ENCODE measurements at places on chromosomes 1 and 21.
A peak's percentile ranks its signal among the peaks of the same experiment; 100 is the strongest.

DNA sequence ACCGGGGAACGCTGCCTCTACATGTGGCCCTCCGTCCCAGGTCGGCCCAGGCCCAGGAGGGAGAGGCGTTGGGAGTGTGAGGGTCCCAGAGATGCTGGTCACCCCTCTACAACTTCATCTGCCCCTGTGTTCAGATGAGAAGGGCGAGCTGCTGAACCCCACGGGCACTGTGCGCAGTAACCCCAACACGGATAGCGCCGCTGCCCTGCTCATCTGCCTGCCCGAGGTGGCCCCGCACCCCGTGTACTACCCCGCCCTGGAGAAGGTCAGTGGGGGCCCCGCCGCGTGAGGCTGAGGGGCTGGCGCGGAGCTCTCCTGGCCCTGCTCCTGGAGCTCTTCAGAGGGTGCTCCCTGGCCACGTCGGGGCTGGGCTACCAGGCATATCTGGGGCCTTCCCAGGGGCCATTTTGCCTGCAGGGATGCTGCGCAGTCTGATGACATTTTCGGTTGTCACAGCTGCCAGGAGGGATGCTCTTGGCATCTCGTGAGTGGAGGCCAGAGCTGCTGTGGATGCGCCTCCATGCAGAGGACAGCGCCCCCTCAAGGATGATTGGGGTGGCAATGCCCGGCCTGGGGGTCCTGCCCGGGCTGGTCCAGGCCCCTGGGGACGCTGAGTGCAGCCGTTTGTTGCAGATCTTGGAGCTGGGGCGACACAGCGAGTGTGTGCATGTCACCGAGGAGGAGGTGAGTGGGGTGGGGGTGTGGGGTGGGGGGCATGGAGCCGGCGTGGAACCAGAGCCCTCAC is 68.6 kb downstream of the PIK3CD start:
- DNase-seq = no peak

GRCh38 chr1:19770436-19771190 is 29.1 kb downstream of the TMCO4 start:
- no peak for DNase-seq

DNA sequence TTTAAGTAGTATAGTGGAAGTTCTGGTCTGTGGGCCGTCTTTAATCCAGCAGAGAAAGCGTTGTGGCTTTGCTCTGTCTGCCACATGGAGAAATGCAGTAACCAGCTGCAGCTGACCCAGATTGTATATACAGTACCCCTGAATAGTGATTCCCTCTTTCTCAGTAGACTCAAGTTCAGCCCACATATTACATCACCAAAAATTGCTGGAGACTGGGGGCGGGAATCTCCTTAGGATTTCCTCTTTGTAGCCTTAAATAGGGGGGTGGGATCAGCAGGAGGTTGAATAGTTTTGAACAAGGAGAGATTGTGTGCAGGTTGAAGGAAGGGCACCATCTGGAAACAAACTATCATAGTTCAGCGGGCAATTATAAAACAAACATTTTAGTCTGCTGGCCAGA is at the start of gene ANGPTL1:
Gene ANGPTL1 (minus strand): TSS at position 134 of the 400 bp plus-strand sequence. CDS start 5,301 bp downstream, outside the sequence.
- DNase-seq = no peak

GRCh38 chr1:230219174-230220067 is 152.4 kb downstream of the GALNT2 start:
- no peak for DNase-seq

DNA sequence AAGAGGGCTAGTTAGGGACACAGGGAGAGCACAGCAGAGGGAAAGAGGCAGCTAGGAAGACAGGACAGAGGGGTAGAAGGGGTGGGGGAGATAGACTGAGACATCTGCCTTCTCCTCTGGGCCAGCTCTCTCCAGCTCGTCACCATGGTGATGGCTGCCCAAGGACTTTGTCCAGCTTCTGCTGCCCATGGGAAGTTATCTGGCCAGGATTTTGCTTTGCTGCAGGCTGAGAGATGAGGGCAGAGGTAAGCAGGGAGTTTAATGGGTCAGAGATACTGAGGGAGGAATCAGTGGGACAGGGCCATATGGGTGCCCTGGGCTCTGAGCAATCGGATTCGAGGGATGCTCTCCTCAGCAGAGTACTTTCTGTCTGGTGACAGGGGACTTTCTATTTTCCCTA is 34.5 kb upstream of the GPR37L1 start:
- no peak for DNase-seq

- peak; percentile 68 for DNase-seq
Observed at GRCh38 chr1:18948048-18948912, 8.2 kb downstream of the IFFO2 start.

DNA sequence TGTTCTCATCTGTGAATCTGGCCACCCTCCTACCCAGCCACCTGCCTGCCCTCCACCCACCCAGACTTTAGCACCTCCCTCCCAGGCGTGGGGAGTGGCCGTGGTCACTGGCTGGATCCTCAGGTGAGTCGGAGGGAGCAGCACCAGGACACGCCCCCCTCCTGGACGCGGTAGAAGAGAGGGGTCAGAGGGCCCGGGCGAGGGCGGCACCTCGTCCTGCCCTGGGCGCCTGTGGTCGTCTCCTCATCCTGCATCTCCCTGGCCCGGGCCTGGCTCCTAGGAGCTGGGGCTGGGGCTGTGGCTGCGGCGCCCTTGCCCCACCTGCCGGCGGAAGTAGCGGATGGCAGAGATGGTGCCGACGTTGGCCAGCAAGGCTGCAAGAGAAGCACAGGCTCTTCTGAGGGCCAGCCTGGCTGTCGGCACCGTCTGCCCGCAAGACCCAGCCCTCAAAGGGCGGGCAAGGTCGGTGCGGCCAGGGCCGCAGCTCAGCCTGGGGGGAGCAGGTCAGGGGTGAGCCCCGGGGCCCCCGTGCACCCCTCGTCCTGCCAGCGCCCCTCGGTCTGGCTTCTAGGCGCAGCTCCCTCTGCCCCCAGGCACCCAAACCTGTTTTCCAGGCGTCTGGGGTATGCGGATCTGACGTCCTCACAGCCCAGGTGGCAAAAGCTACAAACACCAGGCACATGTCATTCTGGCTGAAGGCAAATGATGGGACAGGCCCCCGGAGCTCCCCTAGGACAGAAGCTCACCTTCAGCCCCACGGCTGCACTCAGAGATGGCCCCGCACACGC is 5.8 kb downstream of the PERM1 start:
- no peak for DNase-seq

DNA sequence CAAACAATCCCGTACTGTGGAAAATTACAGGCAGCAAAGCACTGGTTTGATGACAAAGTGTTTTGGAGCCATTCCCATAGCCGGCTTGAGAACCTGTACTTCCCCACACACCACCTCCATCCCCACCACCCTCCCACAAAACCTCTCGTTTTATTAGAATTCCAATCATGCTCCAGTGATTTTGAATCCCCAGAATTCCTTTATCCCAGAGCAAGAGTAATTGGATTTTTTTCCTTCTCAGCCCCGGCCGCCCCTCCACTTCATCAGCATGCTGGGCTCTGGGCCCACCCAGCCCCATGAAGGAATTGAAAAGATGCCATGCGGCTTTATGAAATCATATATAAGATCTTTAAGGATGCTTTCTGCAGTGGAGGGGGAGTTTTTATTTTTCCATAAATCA is 136.6 kb downstream of the OMA1 start:
- DNase-seq = no peak

DNA sequence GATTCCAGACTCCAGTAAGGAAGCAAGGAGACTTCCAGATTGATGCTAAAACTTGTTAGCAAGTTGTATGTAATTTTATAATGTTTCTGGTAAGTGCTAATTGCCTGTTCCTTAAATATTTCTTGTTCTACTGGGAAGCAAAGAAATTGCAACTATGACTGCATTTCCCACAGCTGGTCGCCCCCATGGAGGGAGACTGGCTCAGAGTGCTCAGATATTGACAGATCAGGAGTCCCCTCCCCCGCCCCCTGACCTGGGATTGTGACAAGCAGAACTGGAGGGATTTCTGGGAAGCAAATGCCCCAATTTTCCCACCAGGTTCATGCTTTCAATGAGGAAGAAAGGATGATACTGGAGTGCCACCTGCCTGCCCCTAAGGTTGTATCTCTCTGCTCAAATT is 82.2 kb upstream of the HMGB4 start:
- no peak for DNase-seq

GRCh38 chr1:236773919-236774318 is 21.2 kb upstream of the MTR start:
- DNase-seq = no peak

DNA sequence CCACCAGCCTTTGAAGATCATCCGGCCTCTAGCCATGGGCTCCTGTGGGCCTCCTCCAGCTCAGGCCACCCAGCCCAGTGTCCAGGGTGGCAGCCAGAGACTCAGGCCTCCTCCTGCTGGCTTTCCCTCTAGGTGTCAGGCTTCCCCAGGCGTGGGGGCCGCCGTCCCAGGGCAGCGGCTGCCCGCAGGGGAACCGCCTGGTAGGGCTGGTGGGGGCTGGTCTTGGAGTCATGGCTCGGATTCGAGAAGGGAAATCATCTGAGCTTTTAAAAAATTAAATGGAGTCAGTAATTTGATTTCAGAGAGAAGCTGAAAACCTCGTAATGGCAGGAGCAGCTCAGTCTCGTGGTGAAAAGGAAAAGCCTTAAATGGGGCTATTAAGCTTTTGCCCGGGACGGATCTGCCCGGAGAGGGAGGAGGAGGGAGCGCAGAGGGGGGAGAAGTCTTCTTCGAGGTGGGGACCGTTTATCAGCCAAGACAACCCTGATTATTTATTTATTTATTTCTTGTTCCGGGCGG is 66.4 kb upstream of the TARDBP start:
- no peak for DNase-seq

GRCh38 chr1:100868364-100868995 is 26.2 kb downstream of the EXTL2 start:
- DNase-seq = no peak

DNA sequence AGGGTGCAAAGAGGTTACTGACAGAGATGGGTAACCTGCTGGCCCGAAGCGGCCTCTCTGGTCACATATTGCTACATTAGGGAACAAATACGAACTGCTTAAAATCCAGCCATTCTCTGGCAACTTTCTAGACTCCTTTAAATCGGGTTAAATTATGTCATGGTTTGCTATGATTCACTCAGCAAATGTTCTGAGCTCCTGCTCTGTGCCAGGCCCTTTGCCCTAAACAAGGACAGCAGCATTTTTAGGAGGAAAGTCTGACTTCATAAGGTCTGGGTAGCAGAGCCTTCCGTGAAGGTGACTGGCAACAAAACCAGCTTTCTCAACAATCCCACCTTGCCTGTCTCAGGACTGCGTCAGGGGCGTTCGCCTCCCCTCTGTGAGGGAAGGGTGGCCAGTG is 15.4 kb downstream of the ZP4 start:
- no peak for DNase-seq

- no peak for DNase-seq
Observed at GRCh38 chr1:23643736-23644554, 47.7 kb upstream of the RPL11 start.

DNA sequence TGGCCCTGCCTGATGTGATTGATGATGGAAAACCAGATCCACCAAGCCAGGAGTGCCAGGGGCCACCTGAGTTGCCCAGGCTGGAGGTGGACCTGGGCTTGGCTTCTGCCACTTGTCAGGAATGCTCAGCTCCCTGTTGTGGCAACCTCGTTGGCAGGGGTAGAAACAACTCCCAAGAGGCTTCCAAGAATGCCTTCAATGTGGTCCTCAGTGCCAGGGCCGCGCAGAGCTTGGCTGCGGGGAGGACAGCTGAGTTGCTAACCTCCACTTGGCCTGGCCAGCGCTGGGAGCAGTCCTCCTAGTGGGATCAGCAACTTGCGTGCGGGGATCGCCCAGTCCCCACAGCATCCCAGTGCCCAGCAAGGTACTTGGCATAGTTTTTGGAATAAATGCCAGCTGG is 9.0 kb downstream of the MYOM3 start:
- DNase-seq = no peak

GRCh38 chr1:115239426-115239825 is 98.6 kb downstream of the NGF start:
- no peak for DNase-seq

GRCh38 chr1:201181726-201182125 is 8.9 kb upstream of the IGFN1 start:
- no peak for DNase-seq

GRCh38 chr1:206108635-206109034 is 8.6 kb downstream of the AVPR1B start:
- no peak for DNase-seq

- no peak for DNase-seq
Observed at GRCh38 chr1:64519901-64520300, 50.0 kb downstream of the CACHD1 start.

DNA sequence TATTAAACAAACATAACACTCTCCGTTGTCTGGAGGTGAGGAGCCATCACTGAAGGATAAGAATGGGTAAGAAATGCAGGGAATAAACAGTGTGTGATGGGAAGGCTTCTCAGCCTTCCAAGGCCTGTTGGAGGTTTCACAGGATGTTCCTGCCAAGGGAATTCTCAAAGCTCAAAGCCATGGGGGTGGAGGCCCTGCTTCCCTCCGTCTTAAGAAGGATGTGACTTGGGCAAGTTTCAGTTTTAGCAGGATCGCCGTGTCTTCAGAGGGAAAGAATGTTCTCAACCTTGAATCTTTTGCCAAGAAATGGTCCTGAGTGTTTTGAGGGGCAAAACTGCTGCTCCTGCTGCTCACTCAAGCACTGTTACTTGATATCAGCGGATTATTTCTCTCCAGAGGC is 41.7 kb upstream of the IL20 start:
- no peak for DNase-seq

- DNase-seq = no peak
Observed at GRCh38 chr1:3599286-3599811, 12.0 kb downstream of the MEGF6 start.

DNA sequence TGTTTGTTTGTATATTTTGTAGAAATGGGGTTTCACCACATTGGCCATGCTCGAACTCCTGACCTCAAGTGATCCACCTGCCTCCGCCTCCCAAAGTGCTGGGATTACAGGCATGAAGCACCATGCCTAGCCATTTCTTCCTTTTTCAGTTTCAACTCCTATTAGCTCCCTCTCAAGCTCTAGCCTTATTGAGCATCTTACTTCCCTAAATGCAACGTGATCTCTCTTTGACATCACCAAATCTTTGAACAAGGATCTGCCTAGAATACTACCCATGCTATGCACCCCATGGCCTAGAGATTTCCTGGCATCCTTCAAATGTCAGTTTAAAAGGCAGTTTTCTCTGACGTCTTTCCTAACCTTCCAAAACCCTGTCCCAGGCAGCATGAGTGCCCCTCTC is 91.1 kb upstream of the NR5A2 start:
- no peak for DNase-seq

GRCh38 chr1:95643071-95643470 is 409.1 kb downstream of the RWDD3 start:
- DNase-seq = no peak

GRCh38 chr1:43610339-43610738 is 39.6 kb upstream of the KDM4A start:
- DNase-seq = no peak

- DNase-seq = no peak
Observed at GRCh38 chr1:35557118-35557610, at the start of gene KIAA0319L. KIAA0319L (minus strand) TSS chr1:35557403; CDS start chr1:35554491, 2,912 bp downstream.

GRCh38 chr1:169070547-169070946 is 35.9 kb upstream of the ATP1B1 start:
- DNase-seq = no peak

DNA sequence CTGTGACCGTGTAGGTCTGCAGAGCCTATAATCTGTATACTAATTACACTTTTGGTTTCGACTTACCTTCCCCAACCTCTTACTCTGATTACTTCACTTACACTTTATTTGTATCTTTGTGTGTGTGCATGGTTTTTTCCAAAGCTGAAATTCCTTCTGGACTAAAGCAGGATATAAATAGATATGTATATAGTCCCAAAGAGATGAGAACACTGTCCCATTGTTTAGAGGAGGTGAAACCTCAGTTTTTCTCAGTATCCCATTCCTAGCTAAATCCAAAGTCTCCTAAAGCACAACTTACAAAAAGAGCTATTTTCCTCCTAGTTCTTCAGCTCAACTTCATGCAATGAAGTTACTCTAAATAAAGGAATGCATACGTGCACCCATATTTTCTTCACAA is 442.2 kb downstream of the SMYD3 start:
- DNase-seq = no peak

- no peak for DNase-seq
Observed at GRCh38 chr1:93641527-93641926, 40.1 kb downstream of the BCAR3 start.
